Activated naive CD8-positive, alpha-beta T cell treated with anti-CD3 and anti-CD28 coated beads for 36 hours (primary cell): ENCODE measurements at places on chromosomes 5 and 9.

DNA sequence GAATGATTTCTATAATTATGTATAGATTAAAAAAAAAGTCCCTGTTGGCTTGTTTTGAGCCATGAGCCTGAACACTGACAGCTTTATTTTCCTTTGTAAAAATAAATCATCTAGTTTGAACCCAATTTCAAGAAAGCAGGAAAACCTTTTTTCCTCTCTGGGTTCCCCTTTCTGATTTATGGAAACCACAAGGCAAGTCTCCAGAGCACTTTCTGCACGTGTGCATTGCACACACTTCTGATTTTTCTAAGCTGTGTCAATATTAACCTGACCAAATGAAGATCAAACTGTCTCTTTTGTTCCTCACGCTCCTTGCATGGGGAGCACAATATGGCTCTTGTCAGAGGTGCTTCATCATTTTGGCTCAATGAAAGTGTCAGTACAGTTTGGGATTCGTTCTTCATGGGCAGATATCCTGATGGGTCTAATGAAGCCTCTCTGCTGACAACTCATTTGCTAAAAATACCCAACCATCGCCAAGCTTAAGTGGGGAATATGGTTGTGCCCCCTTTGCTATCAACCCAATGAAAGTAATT is 39.2 kb upstream of the PCA3 start:
- no peaks in the 10 kb centered on the region for H3K4me1 ChIP-seq
- no peaks in the 10 kb centered on the region for H3K36me3 ChIP-seq
- peaks cover 21% of the 10 kb centered on the region for H3K27me3 ChIP-seq
- no peak overlapping the region for H3K27ac ChIP-seq
- no peak overlapping the region for H3K4me3 ChIP-seq

- H3K36me3 ChIP-seq, result peaks cover 53% of the 10 kb centered on the region
- DNase-seq, result no peak
- H3K27me3 ChIP-seq, result no peaks in the 10 kb centered on the region
- peaks cover 64% of the 10 kb centered on the region for H3K4me1 ChIP-seq
These were observed 35.5 kb downstream of the CAMK4 start for GRCh38 chr5:111259636-111260035.

GRCh38 chr5:53480416-53481158 is at the start of gene FST:
FST (plus strand) TSS chr5:53480629; CDS start chr5:53480792, 163 bp downstream.
- peaks cover 76% of the 10 kb centered on the region for H3K27me3 ChIP-seq
- H3K36me3 ChIP-seq, result no peaks in the 10 kb centered on the region
- DNase-seq, result peak; percentile 24
- peaks cover 24% of the 10 kb centered on the region for H3K4me1 ChIP-seq

GRCh38 chr5:126374109-126374416 is 49.1 kb upstream of the GRAMD2B start:
- no peak for DNase-seq
- H3K36me3 ChIP-seq, result no peaks in the 10 kb centered on the region
- no peak overlapping the region for H3K27ac ChIP-seq
- peaks cover 7% of the 10 kb centered on the region for H3K4me1 ChIP-seq

DNA sequence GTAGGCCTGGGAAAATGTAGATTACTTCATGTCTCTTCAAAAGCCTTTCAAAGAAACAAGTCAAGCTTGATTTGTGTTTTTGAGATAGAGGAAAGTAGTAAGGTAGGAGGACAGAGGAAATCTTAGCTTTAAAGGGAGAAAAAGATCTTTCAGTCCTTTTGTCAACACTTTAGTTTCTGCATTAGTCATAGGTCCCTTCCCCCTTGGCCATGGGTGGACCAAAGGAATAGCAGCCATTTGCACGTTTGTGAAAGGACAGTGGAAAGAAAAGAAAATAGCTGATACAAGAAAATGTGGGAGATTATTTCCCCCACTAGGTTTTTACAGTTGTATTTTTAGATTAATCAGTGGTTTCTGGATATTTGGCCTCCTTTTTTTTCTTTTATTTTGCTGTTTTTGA is 121.9 kb upstream of the GRHPR start:
- no peaks in the 10 kb centered on the region for H3K27me3 ChIP-seq
- peak overlapping the region; percentile 95 for H3K27ac ChIP-seq
- H3K4me3 ChIP-seq, result peak overlapping the region; percentile 27

- no peak overlapping the region for H3K27ac ChIP-seq
- H3K4me1 ChIP-seq, result peaks cover 9% of the 10 kb centered on the region
- H3K4me3 ChIP-seq, result peak overlapping the region; percentile 23
- peak; percentile 36 for DNase-seq
- no peaks in the 10 kb centered on the region for H3K36me3 ChIP-seq
These were observed 7.9 kb downstream of the NRARP start for GRCh38 chr9:137294091-137294680.

DNA sequence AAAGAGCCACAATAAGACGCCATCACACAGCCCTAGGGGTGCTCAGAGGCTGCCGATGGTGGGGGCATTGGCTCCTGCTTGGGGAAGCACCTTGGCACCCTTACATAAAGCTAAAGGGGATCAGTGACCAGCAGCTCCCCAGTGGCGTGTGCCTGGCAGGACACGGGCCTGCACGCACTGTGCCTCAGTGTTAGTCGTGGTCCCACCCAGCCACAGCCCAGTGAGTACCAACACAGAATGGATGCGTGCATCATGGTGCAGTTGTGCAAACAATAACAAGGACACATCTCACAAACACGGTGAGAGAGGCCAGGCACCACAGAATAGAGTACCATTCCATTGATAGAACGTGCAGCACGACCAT is 103.2 kb downstream of the WNK2 start:
- no peak overlapping the region for H3K27ac ChIP-seq
- no peaks in the 10 kb centered on the region for H3K4me1 ChIP-seq
- peaks cover 4% of the 10 kb centered on the region for H3K27me3 ChIP-seq
- H3K4me3 ChIP-seq, result no peak overlapping the region

DNA sequence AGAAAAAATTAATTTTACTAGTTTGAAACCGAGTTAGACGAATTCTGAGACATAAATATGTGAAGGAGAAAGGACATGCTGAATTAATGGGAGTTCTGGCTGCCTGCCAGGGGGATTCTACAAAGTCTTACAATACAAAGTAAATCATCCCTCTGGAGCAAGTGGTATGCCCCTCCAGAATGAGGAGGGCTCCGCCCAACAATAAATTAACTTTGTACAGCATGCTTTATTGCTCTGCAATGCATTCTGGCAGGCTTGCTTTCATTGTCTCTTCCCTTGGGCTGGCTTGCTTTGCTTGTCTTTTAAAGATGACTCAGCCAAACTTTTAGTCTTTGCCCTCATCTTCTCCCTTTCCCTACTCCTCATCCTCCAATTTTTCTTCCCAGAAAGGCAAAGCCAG is 11.7 kb upstream of the PCDHB1 start:
- DNase-seq, result no peak
- H3K4me1 ChIP-seq, result no peaks in the 10 kb centered on the region
- no peaks in the 10 kb centered on the region for H3K36me3 ChIP-seq
- H3K27me3 ChIP-seq, result peaks cover 19% of the 10 kb centered on the region

GRCh38 chr9:136151214-136151804 is 32.6 kb upstream of the TMEM250 start:
- no peak overlapping the region for H3K27ac ChIP-seq
- H3K36me3 ChIP-seq, result no peaks in the 10 kb centered on the region
- DNase-seq, result no peak
- no peak overlapping the region for H3K4me3 ChIP-seq
- peaks cover 8% of the 10 kb centered on the region for H3K27me3 ChIP-seq

DNA sequence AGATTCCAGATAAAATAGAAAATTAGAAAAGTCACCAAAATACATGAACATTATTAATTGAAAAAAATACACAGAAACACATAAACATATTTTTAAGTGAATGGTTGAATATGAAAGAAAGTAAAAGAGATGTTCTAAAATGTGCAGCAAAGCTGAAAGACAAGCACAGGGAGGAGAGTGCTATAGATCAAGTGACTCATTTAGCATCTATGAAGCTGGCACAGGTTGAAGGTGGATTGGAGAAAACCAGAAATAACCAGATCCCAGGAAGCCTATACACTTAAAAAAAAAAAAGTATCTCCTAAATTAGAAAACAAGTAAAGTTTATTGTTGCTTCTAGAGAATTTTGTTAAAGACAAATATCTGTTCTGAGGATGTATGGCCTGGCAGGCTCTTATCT is 338.9 kb downstream of the CDH12 start:
- DNase-seq, result no peak
- no peaks in the 10 kb centered on the region for H3K36me3 ChIP-seq
- H3K4me3 ChIP-seq, result no peak overlapping the region
- no peaks in the 10 kb centered on the region for H3K27me3 ChIP-seq
- H3K4me1 ChIP-seq, result no peaks in the 10 kb centered on the region

- H3K4me3 ChIP-seq, result peak overlapping the region; percentile 100
- peak overlapping the region; percentile 99 for H3K27ac ChIP-seq
- DNase-seq, result no peak
- peaks cover 33% of the 10 kb centered on the region for H3K4me1 ChIP-seq
- peaks cover 19% of the 10 kb centered on the region for H3K27me3 ChIP-seq
These were observed 448 bp upstream of the ZNF782 start for GRCh38 chr9:96854651-96855273.

GRCh38 chr5:89844548-89844947 is 565.0 kb downstream of the CETN3 start:
- no peaks in the 10 kb centered on the region for H3K27me3 ChIP-seq
- no peaks in the 10 kb centered on the region for H3K4me1 ChIP-seq
- no peak overlapping the region for H3K4me3 ChIP-seq
- no peak overlapping the region for H3K27ac ChIP-seq
- no peaks in the 10 kb centered on the region for H3K36me3 ChIP-seq
- DNase-seq, result no peak

- H3K27me3 ChIP-seq, result peaks cover 3% of the 10 kb centered on the region
- H3K4me1 ChIP-seq, result peaks cover 2% of the 10 kb centered on the region
- no peaks in the 10 kb centered on the region for H3K36me3 ChIP-seq
- H3K4me3 ChIP-seq, result no peak overlapping the region
- DNase-seq, result no peak
These were observed 172.4 kb downstream of the HINT1 start for GRCh38 chr5:130992621-130993020.

- H3K27ac ChIP-seq, result no peak overlapping the region
- no peak for DNase-seq
- H3K4me1 ChIP-seq, result no peaks in the 10 kb centered on the region
- H3K36me3 ChIP-seq, result no peaks in the 10 kb centered on the region
- H3K27me3 ChIP-seq, result no peaks in the 10 kb centered on the region
- no peak overlapping the region for H3K4me3 ChIP-seq
These were observed 1263.3 kb upstream of the CDH9 start for GRCh38 chr5:28301712-28302111.

- H3K27ac ChIP-seq, result no peak overlapping the region
- H3K36me3 ChIP-seq, result no peaks in the 10 kb centered on the region
- H3K4me1 ChIP-seq, result peaks cover 11% of the 10 kb centered on the region
These were observed 9.0 kb upstream of the FAF2 start for GRCh38 chr5:176438959-176439757.

- H3K4me1 ChIP-seq, result no peaks in the 10 kb centered on the region
- H3K27ac ChIP-seq, result no peak overlapping the region
- H3K4me3 ChIP-seq, result no peak overlapping the region
- peaks cover 11% of the 10 kb centered on the region for H3K27me3 ChIP-seq
- no peaks in the 10 kb centered on the region for H3K36me3 ChIP-seq
These were observed 22.4 kb upstream of the SPINK14 start for GRCh38 chr5:148145916-148146315.

DNA sequence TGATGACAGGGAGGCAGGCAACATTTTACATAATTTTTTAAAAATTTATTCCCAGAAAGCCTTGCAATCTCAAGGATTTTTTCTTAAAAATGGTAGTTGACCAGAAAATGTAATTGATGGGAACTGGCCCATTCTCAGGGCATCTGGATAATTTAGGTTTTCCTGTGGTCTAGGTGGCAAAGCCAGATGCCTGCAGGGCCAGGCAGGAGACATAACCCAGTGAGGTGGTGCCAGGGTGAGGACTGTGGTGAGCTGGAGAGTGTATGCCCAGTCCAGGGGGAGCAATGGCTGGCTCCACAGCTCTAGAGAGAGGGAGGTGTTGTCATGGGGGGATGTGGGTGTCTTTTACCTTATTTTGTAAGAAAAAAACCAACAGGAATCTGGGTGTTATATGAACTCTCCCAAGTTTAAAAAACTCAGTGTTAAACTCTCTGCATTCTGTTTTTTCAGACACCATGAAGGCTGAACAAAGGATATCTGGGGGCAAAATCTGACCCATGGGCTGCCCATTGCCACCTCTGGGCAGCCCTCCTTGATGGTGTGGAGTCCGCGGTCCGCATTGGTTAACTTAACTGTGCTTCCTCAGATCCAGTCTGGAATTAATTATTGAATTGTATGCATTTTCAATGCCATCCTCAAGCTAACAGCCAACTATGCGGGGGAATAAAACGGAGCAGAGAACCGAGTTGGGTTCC is 43.9 kb downstream of the BOD1 start:
- peaks cover 38% of the 10 kb centered on the region for H3K27me3 ChIP-seq
- H3K4me3 ChIP-seq, result no peak overlapping the region
- no peak overlapping the region for H3K27ac ChIP-seq
- peaks cover 5% of the 10 kb centered on the region for H3K4me1 ChIP-seq
- DNase-seq, result no peak

- no peak overlapping the region for H3K27ac ChIP-seq
- no peak overlapping the region for H3K4me3 ChIP-seq
- H3K4me1 ChIP-seq, result no peaks in the 10 kb centered on the region
- no peak for DNase-seq
- H3K27me3 ChIP-seq, result peaks cover 1% of the 10 kb centered on the region
- no peaks in the 10 kb centered on the region for H3K36me3 ChIP-seq
These were observed 28.3 kb downstream of the NRG2 start for GRCh38 chr5:140014751-140015150.

DNA sequence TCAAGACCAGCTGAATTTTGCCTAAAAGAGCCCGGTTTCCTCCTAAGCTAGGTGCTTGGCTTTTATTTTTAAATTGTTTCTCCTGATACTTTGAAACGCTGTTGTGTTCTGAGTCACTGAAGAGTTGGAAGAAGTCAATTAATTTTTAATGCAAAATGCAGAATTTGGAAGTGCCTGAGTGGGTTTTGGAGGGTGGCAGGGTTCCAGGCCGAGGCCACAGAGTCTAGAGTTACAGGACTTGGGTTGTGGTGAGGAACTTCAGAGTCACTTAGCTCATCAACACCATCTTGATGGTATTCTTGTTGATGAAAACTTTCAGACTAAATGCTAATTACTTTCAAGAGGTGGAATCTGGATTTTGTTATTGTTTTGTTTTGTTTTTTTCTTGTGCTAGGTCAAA is 130.6 kb downstream of the PDZD2 start:
- DNase-seq, result no peak
- H3K36me3 ChIP-seq, result no peaks in the 10 kb centered on the region
- H3K27me3 ChIP-seq, result no peaks in the 10 kb centered on the region
- peaks cover 3% of the 10 kb centered on the region for H3K4me1 ChIP-seq
- no peak overlapping the region for H3K27ac ChIP-seq

DNA sequence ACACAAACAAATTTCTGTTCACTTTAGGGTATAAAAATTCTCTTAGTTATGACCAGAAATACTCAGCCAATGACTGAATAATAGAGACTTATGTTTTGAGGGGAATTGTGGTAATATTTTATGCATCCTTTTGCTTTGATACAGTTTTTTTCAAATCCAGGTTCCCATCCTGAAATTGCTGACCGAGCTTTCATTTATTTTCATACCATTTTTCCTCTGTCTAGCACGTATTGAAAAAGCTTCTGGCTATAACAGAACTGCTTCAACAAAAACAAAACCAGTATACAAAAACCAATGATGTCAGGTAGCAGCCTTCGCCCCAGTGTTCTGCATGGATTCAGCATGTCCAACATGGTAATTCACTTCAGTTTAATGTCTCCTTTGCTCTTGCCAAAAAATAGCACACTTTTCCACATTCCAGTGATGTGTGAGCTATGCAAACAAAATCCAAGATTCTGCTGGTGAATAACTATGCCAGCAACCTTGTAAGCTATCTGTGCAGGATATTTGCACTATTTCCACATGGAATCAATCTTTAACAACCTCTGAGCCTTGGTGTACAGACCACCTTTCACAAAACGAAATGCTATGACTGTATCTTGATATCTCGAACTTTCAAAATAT is 22.0 kb downstream of the CCNH start:
- DNase-seq, result no peak
- H3K27me3 ChIP-seq, result no peaks in the 10 kb centered on the region
